Stimulated activated CD4-positive, alpha-beta T cell treated with anti-CD3 and anti-CD28 coated beads, TNF-alpha, amount 100 ng/mL, for 48 hours (primary cell): ENCODE measurements at places on chromosomes 7 and 10.

GRCh38 chr7:17725821-17726220, 214.5 kb downstream of the SNX13 start:
- DNase-seq, result no peak

- DNase-seq, result no peak
These were observed 8.4 kb upstream of the INMT start for GRCh38 chr7:30743371-30744074.

- no peak for DNase-seq
These were observed 476.3 kb upstream of the FOXK1 start for GRCh38 chr7:4205828-4206227.

GRCh38 chr7:74173074-74173473, 1.1 kb upstream of the EIF4H start:
- DNase-seq, result no peak

DNA sequence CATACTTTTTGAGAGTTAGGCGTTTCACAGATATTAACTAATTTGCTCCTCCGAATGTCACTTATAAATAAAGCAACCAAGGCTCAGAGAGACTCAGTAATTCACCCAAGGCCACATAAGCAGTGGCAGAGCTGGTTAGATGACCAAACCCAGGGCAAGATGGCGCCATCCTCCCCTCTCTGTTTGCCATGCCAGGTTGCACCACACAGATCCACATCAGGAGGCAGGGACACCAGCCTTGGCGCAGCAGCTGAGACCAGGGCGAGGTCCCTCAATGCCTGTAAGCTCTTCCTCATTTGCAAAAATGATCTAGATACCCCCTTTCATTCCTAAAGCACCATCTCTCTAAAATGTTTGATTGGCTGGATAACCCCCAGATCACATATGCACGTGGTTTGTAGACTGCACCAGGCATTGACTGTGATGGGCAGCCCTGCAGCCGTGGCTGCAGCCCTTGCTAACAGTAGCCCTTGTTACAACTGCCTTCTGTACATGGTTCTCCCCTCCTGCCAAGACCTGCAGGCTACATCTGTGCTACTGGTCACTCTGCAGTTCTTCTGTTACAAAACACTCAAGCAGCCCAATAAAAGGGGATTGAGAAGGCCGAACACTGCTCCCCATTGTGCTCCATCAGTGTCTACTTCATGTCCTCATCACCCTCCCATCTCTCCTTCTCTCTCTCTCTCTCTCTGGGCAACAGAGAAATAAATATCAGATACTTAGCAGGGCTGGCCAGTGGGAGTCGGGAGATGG, 298.6 kb downstream of the PRPF18 start:
- no peak for DNase-seq

GRCh38 chr10:124478515-124478914, 16.9 kb downstream of the LHPP start:
- no peak for DNase-seq

DNA sequence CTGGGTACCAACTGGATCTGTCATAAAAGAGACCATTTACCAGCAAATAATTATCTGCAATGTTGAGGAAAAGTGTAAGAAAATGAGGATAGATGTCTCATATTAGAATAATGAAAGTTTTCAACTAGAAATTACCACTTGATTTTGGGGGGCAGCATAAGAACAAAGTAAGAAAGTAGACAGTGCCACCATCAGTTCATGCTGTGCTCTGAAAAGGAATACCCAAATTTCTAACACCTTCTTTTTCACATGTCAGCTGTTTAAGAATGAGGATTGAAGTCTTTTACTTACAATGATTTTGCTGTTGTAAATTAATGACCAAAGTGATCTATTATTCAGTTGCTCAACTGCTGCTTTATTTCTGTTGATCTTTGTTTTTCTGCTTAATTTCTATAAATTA, 578.3 kb downstream of the ETV1 start:
- DNase-seq, result no peak

- DNase-seq, result no peak
These were observed 11.6 kb downstream of the RPS24 start for GRCh38 chr10:78045237-78045636.

- DNase-seq, result no peak
These were observed 123.9 kb downstream of the DOCK4 start for GRCh38 chr7:112082306-112082705.
